NCI-H1048 (cell line): ENCODE measurements at places on chromosomes 1 and 21.

DNA sequence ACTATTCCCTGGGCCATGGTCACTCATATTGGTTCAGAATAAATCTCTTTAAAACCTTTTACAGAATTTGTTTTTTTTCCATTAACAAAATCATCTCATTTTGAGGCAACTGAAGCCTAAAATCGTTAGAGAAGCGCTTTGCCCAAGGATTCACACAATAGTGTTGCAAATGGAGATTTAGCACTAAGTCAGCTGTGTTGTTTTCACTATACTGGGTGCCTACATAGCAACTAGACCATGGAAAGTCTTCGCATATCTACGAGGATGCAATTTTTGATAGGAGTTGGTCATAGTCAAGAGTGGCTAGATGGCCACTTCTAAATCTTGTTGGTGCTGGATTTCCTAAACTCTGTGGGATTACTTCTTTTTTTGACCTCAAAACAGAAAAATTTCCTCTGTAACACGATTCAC is 530 bp upstream of the TIPRL start:
- no peak for DNase-seq

- no peak for DNase-seq
Measured at GRCh38 chr1:7298749-7299151, 472.3 kb upstream of the VAMP3 start.

GRCh38 chr1:199149591-199149990 is 510.8 kb downstream of the PTPRC start:
- no peak for DNase-seq

- DNase-seq: no peak
Measured at GRCh38 chr21:36661511-36662309, 37.2 kb upstream of the SIM2 start.

GRCh38 chr1:204308023-204308628 is 51.6 kb downstream of the PLEKHA6 start:
- no peak for DNase-seq

GRCh38 chr1:156417401-156418020 is 48.5 kb downstream of the RHBG start:
- no peak for DNase-seq

DNA sequence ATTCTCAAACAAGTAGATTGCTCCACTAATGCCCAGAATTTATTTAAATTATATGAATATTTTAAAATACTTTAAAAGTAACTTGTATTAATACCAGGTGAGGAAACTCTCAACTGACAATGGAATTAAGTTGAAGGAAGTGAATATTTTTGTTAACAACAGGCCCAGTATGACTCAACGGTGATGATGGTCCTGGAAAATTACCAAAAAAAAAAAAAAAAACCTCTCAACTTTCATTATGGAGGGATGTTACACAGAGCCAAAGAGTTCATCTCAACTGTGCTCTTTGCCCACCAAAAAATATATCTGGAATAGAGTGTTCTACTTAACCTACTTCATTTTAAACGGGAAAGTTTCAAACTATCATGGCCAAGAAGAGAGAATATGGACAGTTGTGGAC is 28.3 kb downstream of the CFH start:
- DNase-seq: no peak

GRCh38 chr1:226108935-226109828 is 46.7 kb downstream of the H3-3A start:
- DNase-seq: no peak

- DNase-seq: no peak
Measured at GRCh38 chr1:86868477-86868876, 45.4 kb downstream of the SELENOF start.

GRCh38 chr1:116092752-116093489 is 18.3 kb upstream of the MAB21L3 start:
- DNase-seq: no peak

GRCh38 chr1:28889357-28889756 is 25.0 kb upstream of the EPB41 start:
- no peak for DNase-seq

DNA sequence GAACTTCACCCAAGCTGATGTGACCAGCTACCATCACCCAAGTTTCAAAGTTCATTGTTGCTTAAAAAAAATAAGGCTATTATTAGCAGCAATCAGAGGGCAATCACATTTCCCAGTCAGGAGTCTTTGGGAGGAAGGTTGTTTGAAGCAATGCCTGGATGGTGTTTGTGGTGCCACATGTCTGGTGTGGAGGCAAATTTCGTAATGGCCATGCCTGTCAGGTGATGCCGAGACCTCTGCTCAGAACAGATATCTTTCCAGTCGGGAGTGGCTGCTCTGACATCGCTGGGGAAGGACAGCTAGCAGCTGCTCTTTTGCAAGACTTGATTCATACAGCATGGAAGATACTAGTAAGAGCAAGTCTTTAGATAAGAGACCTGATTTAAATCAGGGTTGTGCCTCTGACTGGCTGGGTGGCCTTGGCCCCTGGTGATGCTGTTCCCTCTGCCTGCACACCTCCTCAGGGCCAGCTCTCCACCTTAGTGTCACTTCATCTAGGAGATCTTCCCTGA is 187.8 kb upstream of the JUN start:
- DNase-seq: no peak
